ENCODE measurements at places on chromosomes 7 and 10. TPM values are rescaled to one million over a fixed set of nuclear protein-coding genes. Genes with fewer than 3 reads are reported as not detected.

YKT6 gene
- 128 TPM for total RNA-seq

KLF14 gene
- total RNA-seq = not detected

GSTO2 gene
- 0.57 TPM for total RNA-seq

CNNM1 gene
- total RNA-seq = 0.10 TPM

HOXA3 gene
- 6.5 TPM for total RNA-seq

GSTK1 gene
- total RNA-seq = 73.5 TPM

LRRN3 gene
- total RNA-seq = not detected

ATOH7 gene
- not detected for total RNA-seq

ZPBP gene
- not detected for total RNA-seq

KCP gene
- total RNA-seq = not detected

PKD2L1 gene
- total RNA-seq = not detected

PTPN20 gene
- total RNA-seq = 0.19 TPM

GDF2 gene
- total RNA-seq = not detected

AKR1D1 gene
- not detected for total RNA-seq

CALN1 gene
- not detected for total RNA-seq

GIMAP7 gene
- 31.6 TPM for total RNA-seq

UPP1 gene
- total RNA-seq = 34.9 TPM

TSPAN12 gene
- 25.8 TPM for total RNA-seq

ANKRD1 gene
- 528 TPM for total RNA-seq

SEMA3C gene
- total RNA-seq = 0.33 TPM

ZNF117 gene
- 32.7 TPM for total RNA-seq

TMEM130 gene
- not detected for total RNA-seq

CTAGE4 gene
- not detected for total RNA-seq

FAM13C gene
- total RNA-seq = 8.3 TPM

NXPH1 gene
- not detected for total RNA-seq

GJD4 gene
- not detected for total RNA-seq

SFRP4 gene
- not detected for total RNA-seq

SP4 gene
- total RNA-seq = 6.7 TPM

HOXA9 gene
- 18.2 TPM for total RNA-seq

PCLO gene
- total RNA-seq = 3.8 TPM

ITGB1 gene
- total RNA-seq = 1,103 TPM

GPER1 gene
- total RNA-seq = 2.3 TPM

LGI1 gene
- not detected for total RNA-seq

DNAJC12 gene
- 4.9 TPM for total RNA-seq

AEBP1 gene
- 8.9 TPM for total RNA-seq

CPVL gene
- total RNA-seq = not detected

PSPH gene
- 33.1 TPM for total RNA-seq

RPEL1 gene
- 0.33 TPM for total RNA-seq

Data from vein endothelial cell (primary cell).